Muscle of arm (tissue), 14 donors: ENCODE measurements at places on chromosomes 5 and 9.

GRCh38 chr5:79576606-79577289 is 35.5 kb upstream of the TENT2 start:
- no peak for DNase-seq

DNA sequence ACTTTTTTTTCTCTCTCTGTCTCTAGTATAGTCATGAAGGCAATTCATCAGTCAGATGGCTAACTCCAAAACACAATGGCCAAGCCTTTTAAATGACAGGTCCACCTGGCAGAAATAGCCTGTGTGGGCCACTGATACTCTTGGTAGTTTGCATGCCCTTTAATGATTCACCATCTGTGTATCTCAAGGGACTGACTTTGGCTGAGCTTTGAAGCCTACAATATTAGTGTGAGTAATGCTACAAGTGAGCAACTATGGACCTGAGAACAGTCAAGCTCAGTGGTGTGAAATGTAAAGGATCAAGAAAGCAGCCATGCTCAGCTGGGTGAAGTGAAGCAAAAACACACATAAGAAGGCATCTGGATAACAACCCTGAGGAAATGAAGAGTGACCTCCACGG is 506.9 kb downstream of the TLE1 start:
- DNase-seq, result no peak

DNA sequence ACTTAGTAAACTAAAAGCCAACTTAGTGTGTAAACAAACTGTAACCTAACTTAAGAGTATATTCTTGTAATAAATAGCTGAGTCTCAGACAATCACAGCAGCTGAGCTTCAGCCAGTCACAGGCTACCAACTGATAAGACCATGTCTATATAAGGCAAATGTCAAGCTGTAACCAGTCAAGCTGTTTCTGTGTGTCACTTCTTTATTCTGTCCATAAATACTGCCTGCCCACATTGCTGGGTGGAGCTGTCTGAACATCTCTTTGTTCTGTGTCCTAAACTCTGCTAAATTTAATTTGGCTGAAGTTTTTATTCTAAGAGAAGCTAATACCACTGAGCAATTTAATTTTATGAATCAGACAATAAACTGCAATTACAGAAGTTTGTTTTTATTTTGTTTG is 412.1 kb upstream of the CDH10 start:
- DNase-seq, result no peak

- no peak for DNase-seq
These were observed 21.8 kb downstream of the MCTP1 start for GRCh38 chr5:95262933-95263660.

GRCh38 chr9:106075236-106075959 is 381.1 kb downstream of the TMEM38B start:
- DNase-seq, result no peak

- no peak for DNase-seq
These were observed 1864.7 kb upstream of the ACO1 start for GRCh38 chr9:30519756-30520155.

DNA sequence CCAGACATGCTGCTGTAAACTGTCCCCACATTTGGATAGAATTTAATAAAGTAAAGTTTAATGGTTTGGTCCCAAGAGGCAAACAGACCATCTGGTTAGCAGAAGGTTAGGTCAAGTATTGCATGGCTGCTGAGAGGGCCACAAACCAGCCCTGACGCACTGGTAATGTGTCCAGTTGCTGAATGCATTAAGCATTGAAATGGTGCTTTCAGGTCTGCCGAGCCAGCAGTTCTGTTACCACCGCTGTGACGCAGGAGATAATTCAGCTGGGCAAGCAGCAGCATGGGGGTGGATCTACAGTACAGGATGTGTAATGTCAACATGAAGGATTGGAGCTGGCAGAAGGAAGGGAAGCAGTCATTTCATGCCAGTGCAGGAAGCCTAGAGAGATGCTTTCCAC is 16.0 kb downstream of the ZNF462 start:
- peak; percentile 46 for DNase-seq

DNA sequence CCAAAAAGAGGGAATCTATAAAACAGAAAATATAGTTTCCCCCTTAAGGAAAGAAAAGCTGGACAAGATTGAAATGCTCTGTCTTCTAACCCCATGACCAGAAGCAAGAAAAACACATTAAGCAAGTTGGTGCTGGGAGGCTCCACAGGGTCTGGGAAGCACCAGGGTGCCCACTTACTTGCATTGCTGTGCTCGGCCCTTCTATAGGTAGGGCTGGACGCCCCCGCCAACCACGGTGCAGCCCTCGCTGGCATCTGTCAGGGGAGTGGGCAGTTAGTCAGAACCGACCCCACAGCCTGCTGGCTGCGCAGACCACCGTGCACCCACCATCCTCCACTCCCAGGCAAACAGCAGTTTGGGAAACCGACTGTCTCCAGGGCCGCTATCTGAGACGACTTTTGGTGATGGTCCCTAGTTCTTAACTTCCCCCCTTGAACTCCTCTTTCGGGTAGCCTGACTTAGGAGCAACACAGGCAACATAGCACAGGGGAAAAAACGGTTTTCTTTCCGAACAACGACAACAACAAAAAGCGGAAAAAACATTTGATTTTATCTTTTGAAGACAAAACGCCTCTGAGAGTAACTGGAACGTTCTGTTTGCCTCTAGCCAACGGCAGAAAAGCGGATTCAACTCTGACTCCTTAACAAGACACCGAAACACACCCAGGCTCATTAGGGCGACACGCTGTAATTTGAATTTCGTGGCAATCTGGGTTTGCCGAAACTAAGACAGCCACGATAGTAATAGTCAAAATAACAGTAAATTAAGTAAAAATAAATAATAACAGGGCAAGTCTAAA is 3.9 kb downstream of the IRX2 start:
- DNase-seq, result no peak

- no peak for DNase-seq
These were observed 127.5 kb upstream of the RETREG1 start for GRCh38 chr5:16744164-16744880.

- no peak for DNase-seq
These were observed 60.3 kb downstream of the TMC1 start for GRCh38 chr9:72581694-72582093.

DNA sequence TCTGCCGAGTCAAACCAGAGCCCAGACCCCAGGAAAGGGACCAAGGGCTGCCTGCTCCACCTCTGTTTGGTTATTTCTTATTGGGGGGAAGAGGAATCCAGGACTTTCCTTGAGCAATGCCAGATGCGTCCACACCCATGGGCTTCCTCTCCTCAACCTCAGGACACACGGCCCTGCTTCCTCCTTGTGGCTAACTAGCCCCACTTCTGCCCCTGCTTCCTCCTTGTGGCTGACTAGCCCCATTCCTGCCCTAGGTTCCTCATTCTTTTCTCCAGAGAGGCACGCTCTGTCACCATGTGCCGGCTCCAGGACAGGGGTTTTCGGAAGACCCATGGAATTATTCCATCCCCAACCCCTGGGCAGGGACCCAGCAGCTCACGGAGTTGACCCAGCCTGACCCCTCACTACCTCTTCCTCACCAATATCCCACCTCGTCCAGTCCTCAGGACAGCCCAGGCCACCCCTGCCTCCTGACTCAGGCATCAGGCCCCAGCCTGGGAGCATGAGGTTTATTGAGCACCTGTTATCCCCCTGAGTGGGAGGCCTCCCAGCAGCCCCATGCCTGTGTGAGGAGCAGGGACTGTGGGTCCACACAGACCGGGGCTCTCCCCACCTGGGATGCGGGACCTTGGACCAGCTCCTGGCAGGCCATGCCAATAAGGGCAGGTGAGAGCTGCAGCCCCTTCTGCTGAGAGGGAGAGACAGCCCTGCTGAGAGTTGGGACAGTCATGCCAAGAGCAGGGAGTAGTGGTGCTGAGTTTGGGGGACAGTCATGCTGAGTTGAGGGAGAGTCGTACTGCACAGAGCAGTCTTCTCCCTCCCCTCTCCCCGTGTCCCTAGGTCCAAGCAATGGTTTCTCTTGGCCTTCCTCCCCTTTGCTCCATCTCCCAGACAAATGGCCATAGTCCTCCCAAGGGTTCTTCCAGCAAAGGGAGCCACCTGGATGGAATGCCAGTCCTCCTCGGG is 11.8 kb upstream of the FCN1 start:
- DNase-seq, result no peak

DNA sequence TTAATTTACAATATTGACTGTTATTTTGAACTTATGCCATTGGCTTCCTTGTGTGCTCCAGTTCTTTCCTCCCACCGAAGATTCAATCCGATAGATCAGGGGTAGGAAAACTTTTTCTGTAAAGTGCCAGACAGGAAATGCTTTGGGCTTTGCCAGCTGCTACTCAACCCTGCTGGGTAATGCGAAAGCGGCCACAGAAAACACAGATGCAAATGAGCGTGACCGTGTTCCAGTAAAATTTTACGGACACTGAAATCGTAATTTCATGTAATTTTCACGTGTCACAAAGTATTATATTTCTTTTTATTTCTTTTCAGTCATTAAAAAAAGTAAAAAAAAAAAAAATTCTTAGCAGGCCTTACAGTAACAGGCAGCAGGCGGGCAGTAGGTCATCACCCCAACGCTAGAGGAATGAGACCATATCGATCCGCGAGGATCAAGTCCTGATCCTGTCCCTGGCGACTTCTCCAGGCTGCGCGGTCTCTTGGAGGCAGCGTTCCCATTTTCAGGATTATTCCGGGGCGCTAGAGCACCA is 599 bp downstream of the NMRK1 start:
- peak; percentile 30 for DNase-seq

- no peak for DNase-seq
These were observed 207.8 kb upstream of the TARS1 start for GRCh38 chr5:33232731-33233505.
